ENCODE measurements at places on chromosomes 4 and X.

DNA sequence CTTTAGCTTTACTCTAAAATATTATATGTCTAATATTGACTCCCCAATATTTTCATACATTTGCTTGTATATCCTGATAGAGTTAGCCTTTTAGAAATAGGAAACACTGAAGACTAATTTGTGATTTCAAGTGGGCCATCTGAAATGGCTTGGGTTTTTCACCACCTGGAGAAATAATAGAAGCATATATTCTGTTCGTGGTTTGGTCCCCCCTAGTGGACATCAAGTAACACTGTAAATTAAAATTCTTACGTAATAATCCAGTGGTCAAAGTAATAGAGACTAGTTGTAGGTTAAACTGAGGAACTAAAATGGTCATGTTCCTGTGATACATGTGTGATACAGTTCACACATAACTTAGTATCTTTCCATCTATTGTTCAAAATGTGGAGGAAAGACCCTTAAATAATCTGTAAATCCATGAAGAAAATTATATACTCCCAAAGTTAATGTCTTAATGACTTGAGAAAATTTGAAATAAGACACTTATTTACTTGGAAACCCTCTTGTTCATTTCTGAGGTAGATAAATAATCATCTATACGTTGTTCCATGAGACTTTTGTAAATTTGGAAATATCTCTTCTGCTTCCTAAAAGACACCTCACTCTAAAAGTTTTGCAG is 79.8 kb upstream of the SMARCAD1 start:
- no peak for DNase-seq

- DNase-seq, result no peak
These were observed 208.6 kb upstream of the TACR3 start for GRCh38 chr4:103928370-103928769.

DNA sequence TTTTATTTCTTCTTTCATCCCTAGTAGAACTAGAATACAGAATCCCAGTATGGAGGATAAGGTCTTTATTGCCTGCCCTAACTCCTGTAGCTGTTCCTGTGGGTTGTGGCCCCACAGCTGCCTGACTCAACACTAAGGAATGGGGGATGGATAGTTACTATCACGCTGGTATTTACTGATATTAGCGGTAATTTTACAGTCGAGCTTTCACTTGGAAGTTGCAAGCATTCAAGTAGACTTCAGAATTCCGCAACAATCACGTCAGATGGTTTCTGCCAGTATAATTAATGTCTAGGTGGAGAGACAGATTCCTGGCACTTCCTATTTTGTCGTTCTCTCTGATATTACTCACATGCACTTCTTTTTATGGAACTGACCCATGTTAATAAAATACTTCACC is 489.8 kb downstream of the PABPC4L start:
- DNase-seq, result no peak

- DNase-seq, result no peak
These were observed 1.8 kb downstream of the ZNF674 start for GRCh38 chrX:46543441-46543840.

DNA sequence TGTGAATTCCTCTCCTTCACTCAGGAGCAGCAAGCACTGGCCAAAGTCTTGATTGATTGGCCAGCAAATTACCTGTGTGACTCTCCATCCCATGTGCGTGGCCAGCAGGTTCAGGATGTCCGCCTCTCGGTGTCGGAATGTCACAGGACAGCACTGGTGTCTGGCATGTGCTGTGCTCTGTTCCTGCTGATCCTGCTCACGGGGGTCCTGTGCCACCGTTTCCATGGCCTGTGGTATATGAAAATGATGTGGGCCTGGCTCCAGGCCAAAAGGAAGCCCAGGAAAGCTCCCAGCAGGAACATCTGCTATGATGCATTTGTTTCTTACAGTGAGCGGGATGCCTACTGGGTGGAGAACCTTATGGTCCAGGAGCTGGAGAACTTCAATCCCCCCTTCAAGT is 20.4 kb downstream of the TLR2 start:
- no peak for DNase-seq

DNA sequence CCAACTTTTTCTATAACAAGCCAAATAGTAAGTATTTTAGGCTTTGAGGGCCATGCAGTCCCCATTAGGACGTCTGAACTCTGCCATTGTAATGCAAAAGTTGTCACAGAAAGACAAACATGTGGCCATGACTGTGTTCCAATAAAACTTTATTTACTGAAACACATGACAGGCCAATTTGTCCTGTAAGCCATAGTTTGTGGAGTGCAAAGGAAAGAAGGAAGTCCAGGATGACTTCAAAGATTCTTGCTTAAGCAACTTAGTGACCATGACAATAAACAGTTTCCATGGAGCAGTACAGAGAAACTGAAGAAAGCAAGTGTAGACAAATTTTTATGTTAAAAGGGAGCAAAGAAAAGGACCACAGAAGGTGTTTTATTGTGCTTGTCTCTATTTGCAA is 35.0 kb upstream of the MYOZ2 start:
- no peak for DNase-seq

DNA sequence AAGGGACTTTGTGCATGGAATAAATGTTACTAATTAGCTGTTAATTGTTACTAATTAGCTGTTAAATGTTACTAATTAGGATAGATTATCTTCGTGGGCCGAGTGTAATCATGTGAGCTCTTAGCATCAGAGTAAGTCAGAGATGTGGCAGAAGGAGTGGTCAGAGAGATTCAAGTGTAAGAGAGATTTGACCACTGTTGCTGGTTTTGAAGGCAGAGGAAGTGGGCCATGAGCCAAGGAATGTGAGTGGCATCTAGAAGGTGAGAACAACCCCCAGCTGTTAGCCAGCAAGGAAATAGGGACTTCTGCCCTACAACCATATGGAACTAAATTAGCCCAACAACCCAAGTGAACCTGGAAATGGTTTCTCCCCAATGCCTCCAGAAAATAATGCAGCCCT is 28.2 kb downstream of the ODAPH start:
- no peak for DNase-seq

DNA sequence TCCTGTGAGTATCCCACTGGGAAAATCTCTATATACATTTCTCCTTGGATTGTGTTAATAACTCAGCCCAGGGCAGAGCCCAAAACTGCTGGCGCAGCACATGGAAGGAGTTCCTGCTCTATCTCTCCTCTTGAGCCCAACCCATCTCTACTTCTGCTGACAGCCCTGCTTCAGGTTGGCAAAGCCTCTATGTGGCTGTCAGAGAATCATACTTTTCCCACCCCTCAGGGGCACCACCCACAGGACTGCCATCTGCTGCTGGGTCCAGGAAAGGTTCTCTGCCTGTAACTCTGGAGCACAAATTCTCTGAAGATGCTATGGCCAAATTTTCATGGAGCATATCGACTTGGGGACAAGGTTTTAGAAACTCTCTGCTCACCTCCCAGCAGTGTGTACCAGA is 278.5 kb upstream of the EMCN start:
- DNase-seq, result no peak

- no peak for DNase-seq
These were observed 301.9 kb downstream of the BMPR1B start for GRCh38 chr4:95059663-95060062.

DNA sequence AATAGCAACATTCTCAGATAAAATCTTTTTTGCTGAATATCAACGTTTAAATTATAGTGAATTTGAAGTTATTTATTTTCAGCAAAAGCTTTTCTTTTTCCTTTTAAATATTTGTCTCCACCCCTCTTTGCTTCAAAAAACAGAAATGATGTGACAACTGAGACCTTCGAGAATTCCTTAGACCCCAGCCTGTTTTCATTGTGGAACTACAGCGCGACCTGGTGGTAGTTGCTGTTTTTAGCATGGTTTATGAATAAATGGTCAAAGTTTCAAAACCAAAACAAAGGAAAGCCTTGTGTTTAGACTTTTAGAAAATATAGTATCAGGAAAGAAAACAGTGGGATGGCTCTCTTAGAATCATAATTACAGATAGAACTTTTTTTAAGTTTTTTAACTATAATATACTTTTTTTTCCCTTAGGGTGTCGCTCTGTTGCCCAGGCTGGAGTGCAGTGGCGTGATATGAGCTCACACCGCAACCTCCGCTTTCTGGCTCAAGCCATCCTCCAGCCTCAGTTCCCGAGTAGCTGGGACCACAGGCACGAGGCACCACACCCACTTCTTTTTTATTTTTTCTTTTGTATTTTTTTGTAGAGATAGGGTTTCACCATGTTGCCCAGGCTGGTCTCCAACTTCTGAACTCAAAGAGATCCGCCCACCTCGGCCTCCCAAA is 26.8 kb upstream of the TMEM184C start:
- DNase-seq, result no peak
